Activated gamma-delta T cell (primary cell): ENCODE measurements at places on chromosomes 12 and 14.

- no peak for DNase-seq
Observed at GRCh38 chr12:41907021-41907420, 237.7 kb downstream of the GXYLT1 start.

DNA sequence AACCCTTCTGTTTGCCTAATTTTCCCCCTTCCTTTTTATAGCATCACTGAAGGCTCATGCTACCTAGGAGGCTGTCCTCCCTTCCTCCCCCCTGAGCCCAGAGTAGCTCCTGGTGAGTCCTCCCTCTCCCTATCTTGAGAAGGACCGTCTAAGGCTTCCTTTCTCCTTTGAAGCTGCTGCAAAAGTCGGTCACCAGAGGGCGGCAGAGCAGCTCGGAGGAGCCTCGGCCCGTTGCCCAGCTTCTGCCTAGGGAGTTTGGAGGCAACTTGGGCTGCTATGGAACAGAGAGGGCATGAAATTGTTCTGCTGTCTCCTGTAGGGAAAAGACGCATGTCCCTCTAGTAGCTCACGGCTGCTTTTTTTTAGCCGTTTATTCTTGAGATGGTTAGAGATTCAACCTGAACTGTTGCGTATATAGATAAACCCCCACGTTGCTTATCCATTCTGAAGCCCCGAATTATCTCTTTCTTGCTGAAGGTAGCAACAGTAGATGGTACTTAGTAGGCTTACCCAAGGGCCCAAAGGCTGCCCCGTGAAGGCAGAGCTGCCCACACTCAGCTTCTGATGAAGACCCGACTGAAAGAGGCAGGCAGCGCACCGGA lies 5.7 kb downstream of the WNT5B start:
- DNase-seq: no peak

GRCh38 chr12:120981407-120981941 lies 3.1 kb downstream of the HNF1A start:
- no peak for DNase-seq

DNA sequence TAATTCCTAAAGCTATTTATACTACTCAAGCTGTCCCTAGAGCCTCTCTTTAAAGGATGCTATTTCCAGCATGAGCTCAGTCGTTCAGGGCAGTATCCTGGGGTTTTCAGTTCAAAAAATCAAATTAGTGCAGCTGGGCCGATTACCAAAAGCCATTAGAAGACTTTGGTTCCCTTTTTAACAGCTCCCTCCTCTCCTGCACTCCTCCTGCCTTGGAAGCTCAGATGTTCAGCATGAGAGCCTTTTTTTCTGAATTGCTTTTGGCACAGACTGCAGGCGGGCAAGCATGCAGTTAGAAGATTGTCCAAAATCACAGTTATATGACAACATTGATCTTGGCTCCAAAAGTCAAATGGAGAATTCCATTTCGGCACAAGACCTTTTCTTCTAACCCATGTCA lies 179.6 kb downstream of the SLC35F4 start:
- DNase-seq: no peak

DNA sequence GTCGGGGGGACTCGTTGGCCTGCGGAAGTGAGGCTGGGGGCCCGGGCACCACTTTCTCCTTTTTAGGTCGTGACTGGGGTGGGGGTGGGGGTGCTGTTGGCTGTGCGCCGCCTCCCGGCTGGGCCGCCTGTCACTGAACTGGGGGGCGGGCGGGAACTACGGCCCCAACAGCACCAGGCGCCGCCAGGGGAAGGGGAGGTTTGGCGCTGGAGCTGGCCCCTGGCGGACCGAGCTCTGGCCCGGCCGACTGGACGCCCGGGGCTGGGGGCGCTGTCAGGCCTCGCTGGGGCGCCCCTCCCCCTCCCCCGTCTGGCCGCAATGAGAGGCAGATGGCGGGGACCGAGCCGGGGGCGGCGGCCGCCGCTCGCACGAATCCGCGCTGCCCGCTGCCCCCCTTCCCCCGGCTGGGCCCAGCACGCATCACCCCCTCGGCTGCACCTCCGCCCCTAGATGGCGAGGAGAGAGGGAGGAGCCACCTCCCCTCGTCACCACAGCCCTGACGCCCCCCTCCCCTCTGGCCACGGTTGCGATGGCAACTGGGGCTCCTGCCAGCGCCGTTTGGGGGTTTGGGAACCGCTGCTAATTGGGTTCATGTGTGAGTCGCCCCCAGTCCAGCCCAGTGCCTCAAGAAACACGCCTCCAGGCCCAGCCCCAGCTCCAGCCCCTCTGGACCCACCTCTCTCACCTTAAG lies 723 bp downstream of the NFATC4 start:
- peak; percentile 31 for DNase-seq

DNA sequence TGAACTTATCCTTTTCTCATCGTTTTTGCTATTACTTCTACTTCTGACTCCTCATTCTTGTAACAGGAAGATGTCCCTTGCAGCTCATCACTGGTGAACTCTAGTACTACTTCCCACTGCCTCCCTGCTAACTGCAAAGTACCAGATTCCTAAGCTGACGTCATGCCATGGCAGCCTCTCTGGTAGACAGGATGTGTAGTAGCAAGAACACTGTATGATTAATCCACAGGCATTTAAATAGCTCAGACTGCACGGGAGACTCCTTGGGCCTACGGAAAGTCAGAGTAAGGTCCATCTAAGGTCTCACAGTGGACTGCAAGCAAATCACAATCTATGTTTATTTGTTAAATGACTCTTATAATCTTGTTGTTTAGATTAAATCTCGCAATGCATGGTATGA lies 43.5 kb downstream of the DNAI7 start:
- no peak for DNase-seq

DNA sequence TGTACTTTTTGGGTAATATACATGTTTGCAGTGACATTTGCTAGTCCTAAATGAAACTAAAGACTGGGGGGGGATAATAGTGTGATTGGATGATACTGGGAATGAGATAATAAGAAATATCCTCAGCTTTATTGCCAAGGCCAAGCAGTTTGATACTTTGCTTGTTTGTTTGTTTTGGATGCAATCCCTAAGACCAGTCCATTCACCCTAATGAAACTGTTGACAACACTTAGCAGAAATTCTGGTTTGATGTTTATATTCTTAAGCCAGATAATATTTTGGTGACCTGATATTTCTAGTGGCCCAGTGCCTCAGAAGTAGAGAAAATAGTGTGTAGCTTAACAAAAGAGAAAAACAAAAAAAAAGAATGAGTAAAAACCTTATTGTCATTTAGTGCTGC lies 1.8 kb downstream of the PHC1 start:
- DNase-seq: no peak

GRCh38 chr12:105658389-105658788 lies 327.9 kb downstream of the C12orf75 start:
- no peak for DNase-seq

GRCh38 chr12:128763395-128763794 lies 60.4 kb downstream of the SLC15A4 start:
- DNase-seq: no peak

GRCh38 chr12:45469902-45470301 lies 254.0 kb downstream of the ANO6 start:
- DNase-seq: no peak

DNA sequence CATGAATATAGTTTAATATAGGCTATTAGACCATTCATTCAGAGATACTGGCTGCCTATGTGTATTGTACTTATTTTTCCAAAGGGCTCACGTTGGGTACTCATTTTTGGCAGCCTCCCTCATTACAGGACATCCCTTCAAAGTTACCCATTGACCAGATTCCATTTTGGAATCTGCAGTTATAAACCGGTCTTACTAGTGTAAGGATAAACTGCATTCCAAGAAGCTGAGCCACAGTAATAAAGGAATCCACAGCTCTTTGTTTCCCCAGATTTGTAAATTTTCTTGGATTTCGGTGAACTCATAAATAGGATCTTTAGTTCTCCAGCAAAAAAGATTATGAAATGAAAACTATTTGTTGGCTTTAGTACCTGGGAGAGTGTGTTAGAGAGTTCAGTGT lies 18.9 kb upstream of the CFL2 start:
- DNase-seq: no peak

GRCh38 chr12:10052193-10052913 lies 21.9 kb downstream of the CLEC9A start:
- DNase-seq: no peak

GRCh38 chr14:92513204-92513965 lies at the start of gene RIN3:
Gene RIN3 (plus strand): TSS chr14:92513781. CDS start chr14:92513933, 152 bp downstream.
- DNase-seq: peak; percentile 48

DNA sequence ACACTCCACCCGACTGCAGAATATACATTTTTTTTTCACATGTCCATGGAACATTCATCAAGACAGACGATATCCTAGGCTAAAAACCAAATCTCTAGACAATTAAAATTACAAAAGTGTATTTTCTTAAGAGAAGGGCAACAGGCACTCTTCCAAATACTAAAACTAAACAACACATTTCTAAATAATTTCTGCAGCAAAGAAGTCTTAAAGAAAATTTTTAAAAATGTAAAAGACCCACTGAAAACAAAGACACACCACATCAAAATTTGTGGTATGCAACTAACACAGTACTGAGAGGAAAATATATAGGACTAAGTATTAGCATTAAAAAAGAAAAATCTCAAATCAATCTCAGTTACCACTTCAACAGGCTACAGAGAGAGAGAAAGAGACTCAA lies 570.0 kb downstream of the SLC16A7 start:
- DNase-seq: no peak

DNA sequence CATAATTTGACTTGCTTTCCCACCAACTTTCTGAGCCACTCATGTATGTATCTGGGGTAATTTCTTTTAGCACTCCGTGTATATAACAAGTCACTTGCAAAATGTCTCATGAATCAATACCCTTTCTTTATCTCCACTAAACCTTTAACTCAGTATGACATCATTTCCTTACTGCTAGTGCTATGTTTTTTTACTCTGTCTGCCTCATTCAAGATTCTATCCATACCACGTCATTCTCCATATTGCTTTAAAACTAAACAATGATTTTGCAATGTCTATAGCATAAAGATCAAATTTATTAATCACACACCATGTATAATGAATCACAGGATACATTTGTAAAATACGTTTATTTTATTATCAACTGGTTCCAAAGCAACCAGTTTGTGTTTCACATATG lies 178.2 kb downstream of the PIK3C2G start:
- no peak for DNase-seq

- no peak for DNase-seq
Observed at GRCh38 chr12:132560614-132561426, 49.6 kb downstream of the LRCOL1 start.

DNA sequence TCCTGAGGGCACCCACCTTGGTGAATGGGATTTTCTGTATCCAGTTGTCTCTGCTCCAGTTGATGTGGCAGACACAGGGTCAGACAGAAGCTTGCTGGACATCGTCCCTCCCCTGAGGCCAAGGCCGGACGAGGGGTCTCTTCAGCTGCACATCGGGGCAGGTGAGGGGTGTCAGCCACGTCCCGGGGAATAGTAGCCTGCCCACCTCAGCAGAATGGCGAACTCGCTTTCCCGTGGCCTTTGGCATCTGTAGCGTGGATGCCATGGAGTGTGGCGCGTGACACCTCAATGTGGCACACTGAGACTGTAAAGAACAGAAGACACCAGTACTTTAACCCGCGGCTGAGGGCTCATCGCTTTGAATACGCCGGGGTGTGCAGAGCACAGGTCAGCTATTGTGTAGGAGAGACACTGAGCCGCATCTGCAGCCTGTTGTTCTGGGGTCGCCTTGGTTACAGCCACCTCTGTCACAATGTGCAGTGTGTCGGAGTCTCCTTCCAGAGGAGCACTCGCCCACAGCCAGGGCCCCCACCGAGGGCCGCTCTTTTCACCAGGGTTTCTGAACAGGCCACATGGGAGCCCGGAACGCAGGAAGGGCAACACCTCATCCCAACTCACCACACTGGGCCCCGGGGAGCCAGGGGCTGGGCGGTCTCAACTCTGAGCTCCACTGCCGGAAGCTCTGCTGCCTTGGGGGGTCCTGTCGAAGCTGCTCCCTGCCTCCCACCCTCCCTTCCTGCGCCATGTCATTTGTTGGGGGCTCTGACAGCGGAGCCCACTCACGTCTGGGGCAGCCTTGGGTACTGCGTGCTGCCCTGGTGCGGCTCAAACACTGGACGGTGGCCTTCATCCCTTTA lies 77.0 kb downstream of the ADGRD1 start:
- DNase-seq: no peak

GRCh38 chr12:80445083-80445793 lies 1.2 kb downstream of the PTPRQ start:
- DNase-seq: no peak

- DNase-seq: no peak
Observed at GRCh38 chr14:104879983-104880565, 15.0 kb downstream of the CEP170B start.

- no peak for DNase-seq
Observed at GRCh38 chr12:111519937-111520336, 79.2 kb downstream of the ATXN2 start.

DNA sequence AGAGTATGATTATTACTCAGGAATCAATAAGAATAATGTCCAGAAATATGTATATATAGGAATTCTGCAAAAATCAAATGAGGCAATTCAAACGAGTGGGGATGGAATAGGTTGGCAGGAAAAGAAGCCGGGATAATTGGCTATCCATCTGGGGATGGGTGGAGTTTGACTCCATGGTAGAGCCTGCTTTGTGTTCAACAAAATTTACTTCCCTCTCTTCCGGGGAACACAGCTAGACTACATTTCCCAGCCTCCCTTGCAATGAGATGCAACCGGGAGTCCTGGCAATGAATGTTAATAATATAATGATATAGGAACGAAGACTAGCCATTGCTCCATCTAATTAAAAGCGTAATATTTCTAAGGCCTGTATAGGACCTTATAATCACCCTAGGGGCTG lies 146.6 kb downstream of the EFCAB11 start:
- DNase-seq: no peak

- DNase-seq: no peak
Observed at GRCh38 chr12:123131879-123132402, 18.9 kb downstream of the PITPNM2 start.

GRCh38 chr14:51597261-51598001 lies 54.3 kb upstream of the FRMD6 start:
- no peak for DNase-seq

GRCh38 chr14:64298773-64299172 lies 4.6 kb upstream of the ESR2 start:
- no peak for DNase-seq

DNA sequence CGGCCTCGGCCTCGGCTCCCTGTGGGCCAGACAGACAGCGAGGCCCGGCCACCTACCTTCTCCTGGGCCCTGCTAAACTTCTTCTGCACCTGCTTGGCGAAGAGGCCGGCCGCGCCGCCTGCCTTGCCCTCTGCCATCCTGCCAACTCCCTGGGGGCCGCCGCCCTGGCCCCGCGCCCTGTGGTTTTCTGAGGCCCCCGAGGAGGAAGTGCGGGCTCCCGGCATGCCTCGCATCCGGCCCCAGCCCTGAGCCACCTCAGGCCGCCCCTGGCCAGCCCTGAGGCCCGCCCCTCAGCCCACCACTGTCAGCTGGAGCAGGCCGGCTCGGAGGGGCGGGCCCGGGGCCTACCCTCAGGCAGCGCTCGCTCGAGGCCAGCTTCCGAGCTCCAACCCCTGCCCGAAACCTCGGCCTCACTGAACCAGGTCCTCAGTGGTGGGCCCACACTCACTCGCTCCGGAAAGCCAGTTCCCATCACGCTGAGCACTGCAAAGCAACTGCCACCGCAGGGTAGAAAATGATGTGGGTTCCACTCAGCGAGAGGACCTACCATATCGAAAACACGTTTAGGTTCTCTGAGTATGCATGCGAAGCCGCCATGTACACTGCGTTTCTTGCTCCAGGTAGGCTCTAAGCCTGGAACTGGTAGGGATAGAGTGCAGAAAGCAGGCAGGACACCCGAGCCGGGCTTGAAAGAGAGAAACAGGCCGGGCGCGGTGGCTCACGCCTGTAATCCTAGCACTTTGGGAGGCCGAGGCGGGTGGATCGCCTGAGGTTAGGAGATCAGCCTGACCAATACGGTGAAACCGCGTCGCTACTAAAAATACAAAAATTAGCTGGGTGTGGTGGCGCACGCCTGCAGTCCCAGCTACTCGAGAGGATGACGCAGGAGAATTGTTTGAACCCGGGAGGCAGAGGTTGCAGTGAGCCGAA lies at the start of gene BIN2:
Gene BIN2, minus strand, starts transcription at position 209 of the 930 bp plus-strand sequence. Its CDS starts 72 bp downstream, at position 137.
- peak; percentile 74 for DNase-seq
